ENCODE measurements at places on chromosomes 6 and 20.

DNA sequence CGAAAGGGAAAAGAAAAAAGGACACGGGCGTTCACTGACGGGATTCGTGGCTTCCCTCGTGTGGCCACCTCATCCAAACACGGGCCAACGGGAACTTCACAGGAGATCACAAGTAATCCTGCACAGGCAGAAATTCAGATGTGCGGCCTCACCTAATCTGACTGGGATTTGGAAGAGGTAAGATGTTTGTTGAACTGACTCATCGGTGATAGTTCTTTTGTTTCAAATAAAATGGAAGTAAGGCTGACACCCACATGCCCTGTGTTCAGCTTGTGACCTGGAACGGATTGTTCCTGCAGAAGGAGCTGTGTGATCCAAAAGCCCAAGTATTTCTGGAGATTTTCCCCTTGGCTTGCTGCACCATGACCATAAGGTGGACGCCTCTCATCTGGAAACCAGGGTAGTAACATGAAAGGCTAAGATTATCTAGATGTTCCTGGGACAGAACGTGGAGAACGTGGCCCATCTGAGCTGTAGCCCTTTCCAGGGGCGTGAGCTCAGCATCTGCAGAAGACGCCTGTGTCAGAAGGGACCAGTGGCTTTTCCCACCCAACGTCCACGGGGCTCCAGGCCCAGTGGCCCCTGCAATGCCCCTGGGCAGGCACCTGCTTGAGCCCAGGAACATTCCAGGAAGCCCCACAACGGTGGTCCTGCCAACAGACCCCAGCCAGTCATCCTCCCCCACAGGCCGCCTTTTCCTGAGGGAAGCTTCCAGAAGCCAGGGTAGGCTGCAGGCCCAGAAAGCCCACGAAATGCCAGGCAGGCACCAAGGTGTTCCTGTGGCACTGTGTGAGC, 39.7 kb downstream of the DLL1 start:
- DNase-seq = no peak

DNA sequence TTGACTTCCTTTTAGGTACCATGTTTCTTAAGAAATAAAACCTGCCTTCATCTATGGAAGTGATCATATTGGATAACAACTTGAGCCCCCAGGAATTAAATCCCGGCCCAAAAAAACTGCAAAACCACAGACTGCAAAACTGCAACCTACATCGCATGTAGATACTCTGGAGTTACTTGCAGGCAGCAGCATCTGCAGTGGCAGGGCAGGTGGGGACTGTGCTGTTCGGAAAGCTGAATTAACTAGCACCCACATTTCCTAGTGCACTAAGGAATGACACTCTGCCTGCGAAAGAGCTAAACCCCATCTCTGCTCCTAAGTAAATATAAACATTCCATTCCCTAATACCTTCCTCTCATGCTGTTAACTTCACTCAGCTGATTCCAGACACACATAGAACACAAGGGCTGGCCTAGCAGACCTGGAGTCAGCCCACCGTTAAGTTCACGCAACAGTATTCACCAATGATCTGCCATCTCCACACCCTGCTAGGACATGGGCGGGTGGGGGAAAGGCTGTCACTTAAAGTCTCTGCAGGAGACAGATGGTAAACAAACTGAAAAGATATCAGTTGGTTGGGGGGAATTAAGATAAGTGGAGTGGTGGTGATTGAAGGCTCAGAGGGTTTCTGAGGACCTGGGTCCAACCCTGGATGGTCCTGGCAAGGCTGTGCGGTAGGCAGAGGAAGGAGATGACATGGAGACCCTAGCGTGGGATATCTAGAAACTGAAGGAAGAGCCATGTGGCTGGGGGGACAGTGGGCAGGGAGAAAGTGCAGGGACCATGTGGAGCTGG, 128.4 kb downstream of the SYCP2 start:
- no peak for DNase-seq

DNA sequence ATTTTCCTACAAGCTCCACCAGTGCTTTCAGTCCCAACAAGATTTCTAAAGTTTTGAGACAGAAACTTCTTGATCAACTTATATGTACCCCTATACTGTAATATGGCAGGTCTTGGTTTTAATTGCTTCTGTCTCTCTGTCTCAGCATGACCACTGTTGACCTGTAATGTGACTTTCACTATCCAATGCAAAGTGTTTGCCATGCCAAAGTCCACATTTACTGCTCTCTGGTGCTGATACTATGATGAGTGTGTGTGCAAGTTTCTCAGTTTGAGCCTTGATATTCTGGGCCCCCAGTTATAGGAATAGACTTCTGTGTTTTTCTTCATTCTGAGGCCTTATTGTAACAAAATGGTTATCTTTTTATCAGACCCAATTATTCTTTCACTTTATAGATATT, 45.8 kb downstream of the OR2J2 start:
- DNase-seq = no peak

DNA sequence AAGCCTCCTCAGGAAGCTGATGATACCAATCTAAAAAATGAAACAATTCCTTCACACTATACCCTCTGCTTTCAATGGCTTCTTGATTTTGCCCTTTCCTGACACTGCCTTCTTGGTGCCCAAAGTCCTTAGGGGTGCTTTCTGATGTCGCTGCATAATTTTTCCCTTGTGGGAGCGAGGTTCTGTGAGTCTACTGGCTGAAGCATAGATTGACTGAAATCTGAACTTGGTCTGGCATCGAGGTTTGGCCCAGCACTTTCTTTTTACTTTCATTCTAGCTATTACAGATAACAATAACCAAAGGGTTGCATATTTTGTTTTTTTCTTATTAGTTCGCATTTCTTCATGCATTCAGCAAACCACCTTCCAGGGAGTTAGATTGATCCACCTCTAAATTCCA, 65.8 kb downstream of the E2F3 start:
- no peak for DNase-seq

- no peak for DNase-seq
These were observed 36.2 kb downstream of the SUN5 start for GRCh38 chr20:32967961-32968457.

GRCh38 chr6:104218116-104218515, 641.6 kb downstream of the HACE1 start:
- DNase-seq = no peak

DNA sequence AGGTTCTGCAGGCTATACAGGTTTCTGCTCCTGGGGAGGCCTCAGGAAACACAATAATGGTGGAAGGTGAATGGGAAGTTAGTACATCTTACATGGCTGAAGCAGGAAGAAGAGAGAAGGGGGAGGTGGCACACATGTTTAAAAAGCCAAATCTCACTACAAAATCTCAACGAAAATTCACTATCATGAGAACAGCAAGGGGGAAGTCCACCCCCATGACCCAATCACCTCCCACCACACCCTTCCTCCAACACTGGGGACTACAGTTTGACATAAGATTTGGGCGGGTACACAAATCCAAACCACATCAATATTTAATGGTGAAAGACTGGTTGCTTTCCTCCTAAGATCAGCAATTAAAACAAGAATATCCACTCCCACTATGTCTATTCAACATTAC, 13.8 kb upstream of the POLR1H start:
- peak; percentile 53 for DNase-seq

GRCh38 chr6:71733970-71734899, 152.1 kb upstream of the RIMS1 start:
- no peak for DNase-seq

- DNase-seq = peak; percentile 8
These were observed 190.2 kb downstream of the TSHZ2 start for GRCh38 chr20:53162251-53162835.

GRCh38 chr6:53294611-53295010, 54.1 kb downstream of the ELOVL5 start:
- DNase-seq = no peak

DNA sequence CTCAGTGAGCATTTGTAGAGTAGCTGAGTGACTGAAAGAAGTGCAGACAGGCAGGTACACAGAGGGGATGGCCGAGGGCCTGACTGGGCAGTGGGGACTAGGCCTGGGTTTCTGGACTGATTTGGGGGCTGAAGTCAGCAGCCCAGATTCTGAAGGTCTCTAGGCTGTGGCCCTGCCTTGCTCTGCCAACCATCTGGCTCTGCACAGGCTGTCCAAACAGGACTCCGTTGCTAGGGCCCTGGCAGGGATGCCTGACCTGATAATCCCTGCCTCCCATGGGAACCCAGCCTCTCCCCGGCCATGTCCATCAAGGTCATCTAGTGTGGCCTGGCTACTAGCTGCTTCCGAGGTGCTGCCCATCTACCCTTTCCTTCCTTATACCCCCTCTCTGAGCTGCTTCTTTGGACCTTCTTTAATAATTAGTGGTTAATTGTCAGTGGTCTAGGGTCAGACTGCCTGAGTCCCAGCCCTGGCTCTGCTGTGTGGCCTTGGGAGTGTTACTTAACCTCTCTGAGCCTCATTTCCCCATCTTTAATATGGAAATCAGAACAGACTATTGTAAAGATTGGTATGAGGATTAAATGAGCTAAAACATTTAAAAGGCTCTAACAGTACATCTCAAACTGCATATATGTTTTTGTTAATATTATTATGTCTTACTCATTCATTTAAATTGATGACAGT, 137.9 kb downstream of the VEGFA start:
- no peak for DNase-seq

- no peak for DNase-seq
These were observed 151.6 kb downstream of the BACH2 start for GRCh38 chr6:90144928-90145555.

DNA sequence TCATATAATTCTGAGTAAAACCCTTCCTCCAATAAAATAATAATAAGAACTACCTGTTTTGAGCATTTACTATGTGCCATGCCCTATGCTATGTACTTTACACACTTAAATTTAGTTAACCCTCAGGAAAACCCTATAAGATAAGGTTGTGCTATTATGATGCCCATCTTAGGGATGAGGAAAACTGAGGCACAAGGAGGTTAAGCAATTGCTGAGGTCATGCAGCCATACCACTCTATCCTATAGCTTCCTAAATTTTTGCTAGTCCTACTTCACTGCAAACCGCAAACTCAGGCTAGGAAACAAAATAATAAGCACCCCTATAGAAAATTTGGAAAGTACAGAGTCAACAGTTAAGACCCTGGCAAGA, 38.9 kb upstream of the GFOD1 start:
- no peak for DNase-seq

DNA sequence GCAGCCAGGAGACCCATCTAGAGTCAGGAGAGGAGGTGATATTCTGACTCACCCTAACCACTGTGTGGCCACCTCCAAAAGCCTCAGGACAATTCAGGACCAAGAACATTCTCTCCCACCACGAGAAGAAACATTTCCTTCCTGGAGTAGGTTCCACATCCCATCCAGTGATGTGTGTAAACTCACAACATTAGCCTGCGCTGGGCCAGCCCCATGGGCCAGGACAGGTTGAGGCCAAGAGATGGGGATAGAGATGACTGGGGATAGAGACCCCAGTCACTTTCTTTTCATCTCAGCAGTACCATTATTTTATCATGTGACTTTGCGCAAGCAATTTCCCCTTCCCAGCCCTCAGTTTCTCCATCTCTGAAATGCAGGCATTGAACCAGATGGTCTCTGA, 126.6 kb upstream of the PTPRT start:
- no peak for DNase-seq

GRCh38 chr20:542777-543368, 717 bp downstream of the CSNK2A1 start:
- DNase-seq = no peak

DNA sequence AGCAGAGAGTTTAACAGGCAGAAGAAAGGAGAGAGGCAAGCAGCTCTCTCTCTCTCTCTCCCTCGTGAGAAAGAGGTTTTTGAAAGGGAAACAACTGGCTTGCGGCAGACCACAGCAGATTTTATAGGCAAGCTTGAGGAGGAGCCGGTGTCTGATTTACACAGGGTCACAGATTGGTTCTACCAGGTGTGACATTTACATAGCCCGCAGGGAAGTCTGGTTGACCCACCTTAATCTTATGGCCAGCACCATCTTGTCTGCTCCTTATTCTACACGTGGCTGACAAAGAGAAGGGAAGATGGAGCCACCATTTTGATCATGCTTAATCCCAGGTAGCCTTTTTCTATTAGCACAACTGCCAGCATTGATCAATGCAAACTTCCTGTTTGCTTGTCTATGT, 65.4 kb downstream of the OR2J2 start:
- no peak for DNase-seq

- DNase-seq = no peak
These were observed 122.7 kb downstream of the GFRAL start for GRCh38 chr6:55450005-55450404.

DNA sequence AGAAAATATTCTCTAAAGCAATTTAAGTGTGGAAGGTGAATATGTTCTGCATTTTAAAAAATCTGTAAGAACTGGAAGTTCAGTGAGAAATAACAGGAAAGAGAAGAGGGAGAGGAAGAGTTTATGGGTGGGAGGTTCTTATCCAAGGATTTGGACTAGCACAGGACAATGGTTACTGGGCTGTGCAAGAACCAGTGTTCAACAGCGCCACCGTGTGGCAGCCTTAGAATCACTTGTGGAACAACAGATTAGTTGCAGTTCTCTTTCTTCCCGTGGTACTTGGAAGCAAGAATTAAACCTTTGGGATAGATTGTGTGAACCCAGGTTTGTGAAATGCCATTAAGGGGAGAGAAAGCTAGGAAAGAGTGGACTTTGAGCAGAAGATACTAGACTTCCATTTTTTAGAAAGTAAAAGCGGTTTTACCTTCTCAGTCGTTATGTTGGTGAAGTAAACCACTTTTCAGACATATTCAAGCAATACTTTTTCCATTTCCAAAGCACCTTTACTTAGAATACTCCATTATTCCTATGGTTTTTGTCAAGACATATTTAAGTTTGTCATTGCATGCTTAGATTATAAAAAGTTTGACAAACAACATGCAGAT, 436.7 kb downstream of the RNF144B start:
- peak; percentile 63 for DNase-seq

- DNase-seq = peak; percentile 42
These were observed 3.1 kb downstream of the B3GALT4 start for GRCh38 chr6:33279971-33280511.

GRCh38 chr20:23125625-23126191, 39.6 kb upstream of the CD93 start:
- peak; percentile 84 for DNase-seq

DNA sequence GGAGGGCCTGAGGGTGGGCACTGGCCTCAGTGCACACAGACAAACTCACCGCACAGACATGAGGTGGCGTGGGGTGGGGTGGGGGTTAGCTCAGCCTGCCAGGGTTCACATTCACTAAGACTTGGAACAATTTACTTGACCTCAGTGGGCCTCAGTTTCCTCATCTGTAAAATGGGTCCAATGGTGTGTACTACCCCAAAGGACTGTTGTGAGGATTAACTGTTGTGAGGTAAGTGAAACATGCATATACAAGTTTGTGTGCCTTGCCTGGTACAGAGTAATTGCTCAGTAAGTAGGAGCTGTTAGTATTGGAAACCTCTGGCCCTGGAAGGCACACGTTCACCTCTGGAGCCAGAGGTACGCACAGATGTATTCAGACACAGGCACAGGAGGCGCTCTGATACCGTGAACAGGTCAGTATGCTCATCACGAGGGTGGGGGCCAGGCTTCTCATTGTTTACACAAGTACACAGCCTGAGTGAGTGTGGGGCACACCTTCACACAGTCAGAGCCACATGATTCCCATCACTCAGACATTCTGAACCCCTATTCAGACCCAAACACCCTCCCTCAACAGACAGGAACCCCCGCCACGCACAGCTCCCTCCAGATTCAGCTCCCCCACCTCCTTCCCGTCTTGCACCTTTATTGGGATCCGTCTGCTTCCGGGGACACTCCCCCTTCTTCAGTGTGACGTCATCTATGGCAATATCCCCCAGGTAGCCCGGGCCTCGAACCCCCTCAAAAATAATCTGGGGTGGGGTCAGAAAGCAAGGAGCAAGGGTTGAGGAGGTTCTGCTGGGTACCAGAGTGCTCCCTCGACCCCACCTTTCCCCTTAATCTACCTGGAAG, 59.9 kb downstream of the MDGA1 start:
- DNase-seq = no peak
